Fibroblast of villous mesenchyme (primary cell): ENCODE measurements at places on chromosomes 1 and 21. TPM values are rescaled to one million over a fixed set of nuclear protein-coding genes. Genes with fewer than 3 reads are reported as not detected.

- DNase-seq = no peak
These were observed 25.3 kb upstream of the TMCO1 start for GRCh38 chr1:165793951-165794350.

- DNase-seq = peak; percentile 19
These were observed 15.3 kb downstream of the SRSF4 start for GRCh38 chr1:29166291-29166878.

DNA sequence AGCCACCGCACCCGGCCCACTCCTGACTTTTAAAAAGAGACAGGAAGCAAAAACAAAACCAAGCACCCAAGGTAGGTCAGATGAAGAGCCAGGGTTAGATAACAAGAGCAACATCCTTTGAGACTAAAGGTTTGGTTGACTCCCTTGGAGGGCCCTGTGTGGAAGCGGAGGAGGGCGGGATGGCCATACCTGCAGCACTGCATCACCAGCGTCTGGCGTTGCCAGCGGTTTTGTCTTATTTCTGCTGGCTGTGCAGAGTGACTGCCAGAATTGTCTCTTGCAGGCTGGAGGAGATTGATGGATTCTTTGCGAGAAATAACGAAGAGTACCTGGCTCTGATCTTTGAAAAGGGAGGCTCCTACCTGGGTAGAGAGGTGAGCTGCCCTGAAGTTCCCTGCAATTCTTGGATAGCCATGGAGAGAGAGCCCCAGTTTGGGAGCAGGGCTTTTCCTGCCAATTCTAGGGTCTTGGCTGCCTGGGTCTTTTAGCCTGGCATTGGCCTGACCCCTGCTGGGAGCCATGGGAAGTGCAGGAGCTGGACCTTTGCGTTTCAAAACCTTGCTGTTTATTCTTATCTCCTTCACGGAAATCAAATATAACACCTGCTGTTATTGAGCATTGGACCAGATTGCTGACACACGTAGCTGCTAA is 24.0 kb downstream of the QSOX1 start:
- peak; percentile 60 for DNase-seq

Gene NBPF20
- 2.3 and 2.6 TPM in 2 replicates for total RNA-seq

Gene SYCP1
- total RNA-seq = not detected in 2 replicates

DNA sequence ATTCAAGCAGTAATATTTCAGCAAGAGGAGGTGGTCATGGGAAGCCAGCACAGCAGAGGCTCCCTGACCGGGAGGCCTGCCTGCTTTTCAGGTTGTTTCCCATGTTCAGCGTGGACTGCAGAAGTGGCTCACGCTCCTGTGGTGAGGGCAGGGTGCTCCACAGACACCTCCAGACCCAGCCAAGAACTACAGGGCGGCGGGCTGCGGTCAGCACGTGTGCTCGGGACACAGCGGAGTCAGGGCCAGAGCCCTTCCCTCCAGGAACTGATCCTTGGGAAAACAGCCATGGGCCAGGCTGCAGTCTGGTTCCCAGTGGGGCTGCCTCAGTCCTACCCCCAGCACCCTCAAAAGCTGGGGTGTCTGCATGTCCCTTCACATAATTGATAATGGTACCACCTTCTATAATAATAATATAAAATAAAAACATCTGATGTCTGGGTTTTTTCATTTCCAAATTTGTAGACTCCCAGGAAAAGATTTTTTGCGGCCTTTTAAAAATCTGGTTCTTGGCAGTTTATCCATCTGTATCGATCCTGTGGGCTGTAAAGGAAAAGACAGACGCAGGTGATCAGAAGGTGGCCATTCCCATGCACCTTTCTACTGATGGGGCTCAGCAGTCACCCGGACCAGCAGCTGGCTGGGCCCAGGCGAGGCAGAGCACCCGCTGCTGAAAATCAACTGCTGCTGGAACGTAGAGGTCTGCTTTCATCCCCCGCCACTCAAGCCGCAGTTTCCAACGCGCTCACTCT is 10.7 kb downstream of the THAP3 start:
- DNase-seq = no peak

DNA sequence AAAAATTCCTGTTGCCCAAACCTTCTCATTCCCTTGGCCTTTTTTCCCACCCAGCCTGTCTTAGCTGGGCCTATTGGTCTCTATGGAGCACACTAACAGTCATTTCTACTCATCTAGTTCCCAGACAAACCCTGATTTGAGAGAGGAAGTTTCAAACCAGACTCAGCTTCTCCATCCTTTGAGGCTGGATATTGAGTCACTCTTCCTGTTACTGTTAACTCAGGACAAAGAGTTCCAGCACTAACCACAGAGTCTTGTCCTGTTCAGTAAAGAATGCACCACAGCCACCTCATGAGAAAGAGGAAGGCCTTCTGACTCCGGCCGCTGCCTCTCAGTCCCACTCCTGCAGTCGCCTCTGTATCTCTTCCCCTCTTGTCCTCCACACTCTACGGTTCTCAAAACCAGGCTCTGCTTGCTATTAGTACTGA is 137.8 kb downstream of the PTPRC start:
- peak; percentile 97 for DNase-seq

Gene NHLH1
- total RNA-seq = under 0.01 TPM in 1 of 2 replicates, not detected in the other

DNA sequence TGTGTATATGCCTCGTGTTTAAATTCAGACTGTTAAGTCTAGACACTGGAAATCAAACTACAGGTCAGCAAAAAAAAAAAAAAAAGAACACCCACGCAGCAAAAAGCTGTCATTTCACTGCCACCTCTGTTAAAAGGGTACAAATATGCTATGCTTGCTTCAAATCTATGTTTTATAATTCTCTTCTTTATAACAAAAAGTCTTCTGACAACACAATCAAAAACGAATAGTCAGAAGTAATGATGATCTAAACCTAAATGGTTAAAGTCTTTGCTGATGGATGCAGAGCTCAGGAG is 438.9 kb downstream of the SMYD3 start:
- no peak for DNase-seq

Gene PERM1
- total RNA-seq = under 0.01 and 0.43 TPM in 2 replicates

GRCh38 chr1:151949371-151950193 is 40.3 kb upstream of the THEM4 start:
- DNase-seq = no peak

GRCh38 chr1:52659851-52660596 is 27.1 kb downstream of the SHISAL2A start:
- DNase-seq = no peak

DNA sequence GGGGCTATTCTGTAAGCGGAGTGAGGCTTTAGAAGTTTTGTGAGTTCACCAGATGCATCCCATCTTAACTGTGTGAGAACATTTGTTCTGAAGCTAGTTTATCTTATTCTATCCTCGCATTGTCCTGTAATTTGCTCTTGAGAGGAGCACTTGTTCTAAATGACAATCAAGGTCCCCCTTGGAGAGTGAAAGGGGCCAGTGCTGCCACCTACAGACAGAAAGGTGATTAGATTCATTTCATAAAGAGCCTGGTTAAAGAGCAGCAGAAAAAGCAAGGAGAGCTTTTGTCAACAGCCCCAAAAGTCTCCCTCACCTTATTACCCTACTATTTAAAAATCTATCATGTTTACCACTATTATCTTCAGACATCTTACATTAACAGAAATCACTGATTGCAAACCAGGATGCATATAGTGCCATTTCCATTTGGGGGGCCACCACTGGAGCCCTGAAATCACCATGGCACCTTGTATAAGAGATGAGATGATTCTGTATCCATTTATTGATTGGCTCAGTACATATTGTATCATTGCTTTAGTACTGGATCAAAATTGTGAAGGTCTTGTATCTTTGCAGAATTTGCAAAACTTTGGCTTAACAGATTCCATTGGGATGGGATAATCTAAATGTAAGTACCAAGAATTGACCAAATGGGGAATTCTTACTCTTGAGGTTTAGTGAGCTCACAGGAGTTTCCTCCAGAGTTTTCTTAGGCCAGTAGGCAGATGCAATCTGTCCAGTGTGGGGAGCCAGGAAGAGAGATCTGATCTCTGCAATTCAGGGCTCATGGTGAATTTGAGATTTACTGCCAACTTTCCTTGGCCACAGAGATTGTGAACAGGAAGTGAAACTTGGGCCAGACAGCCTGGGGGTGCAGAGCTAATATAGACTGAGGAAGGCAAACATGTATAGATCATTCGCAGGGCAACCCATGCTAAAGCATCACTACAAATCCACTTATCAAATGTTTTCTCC is 64.3 kb upstream of the TRABD2B start:
- DNase-seq = peak; percentile 76

Gene PBX1
- total RNA-seq = 62.8 and 67.4 TPM in 2 replicates

GRCh38 chr1:228555074-228555994 is 68.2 kb downstream of the RNF187 start:
- DNase-seq = peak; percentile 14

DNA sequence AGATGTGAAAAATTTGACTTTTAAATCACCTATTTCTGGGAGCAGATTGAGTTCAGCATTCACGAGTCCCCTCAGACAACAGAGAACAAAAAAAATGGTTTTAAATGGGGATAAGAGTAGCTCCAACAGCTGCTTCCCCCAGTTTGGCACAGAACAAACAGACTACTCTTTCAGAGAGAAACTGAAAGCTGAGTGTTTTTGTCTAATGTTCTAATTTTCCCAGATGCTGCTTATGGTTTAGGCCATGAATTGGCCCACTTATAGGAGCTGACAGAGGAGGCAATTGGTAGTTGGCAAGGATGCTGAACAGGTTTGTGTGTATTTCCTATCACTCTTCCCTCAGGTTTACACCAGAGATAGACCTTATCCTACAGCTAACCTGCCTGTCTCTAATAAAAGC is 1637.4 kb upstream of the PRMT6 start:
- no peak for DNase-seq

DNA sequence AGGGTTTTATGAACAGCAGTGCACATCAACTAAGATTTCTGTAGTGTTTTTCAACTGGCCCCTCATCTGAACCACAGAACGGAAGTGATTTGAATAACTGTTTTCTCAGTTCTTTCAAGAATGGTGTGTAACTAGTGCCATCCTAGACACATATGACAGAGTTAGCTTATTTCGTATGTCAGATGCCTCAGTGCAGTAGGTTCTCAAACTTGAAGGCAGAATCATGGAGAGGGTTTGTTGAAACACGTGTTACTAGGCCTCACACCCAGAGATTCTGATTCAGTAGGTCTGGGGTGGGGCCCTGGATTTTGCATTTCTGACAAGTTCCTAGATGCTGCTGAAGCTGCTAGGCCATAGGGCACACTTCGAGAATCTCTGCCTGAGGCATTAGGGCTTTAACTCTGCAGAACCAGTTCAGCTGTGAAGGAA is 49.0 kb downstream of the SCCPDH start:
- DNase-seq = no peak

GRCh38 chr1:168991667-168992475 is 114.6 kb upstream of the ATP1B1 start:
- DNase-seq = no peak

DNA sequence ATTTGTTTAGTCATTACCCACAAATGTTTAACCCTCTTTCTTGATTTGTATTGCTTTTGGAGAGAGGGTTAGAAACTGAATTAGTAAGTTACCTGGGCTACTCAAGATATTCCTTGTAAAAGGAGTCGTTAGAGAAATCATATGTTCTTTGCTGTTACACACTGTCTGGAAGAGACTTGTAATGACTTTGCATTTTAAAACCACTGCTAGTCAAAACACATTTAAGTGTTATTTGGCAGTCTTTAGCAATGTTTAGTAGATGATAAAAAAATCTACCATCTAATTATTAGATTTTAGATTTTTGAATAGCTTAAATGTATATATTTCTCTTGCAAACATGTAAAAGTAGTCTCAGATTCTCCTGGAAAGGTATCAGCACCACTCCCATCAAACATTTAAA is 6.6 kb downstream of the OSBPL9 start:
- DNase-seq = no peak

Gene MYBPH
- 0.32 and 0.43 TPM in 2 replicates for total RNA-seq

GRCh38 chr1:28070725-28071593 is 17.5 kb downstream of the EYA3 start:
- DNase-seq = no peak

DNA sequence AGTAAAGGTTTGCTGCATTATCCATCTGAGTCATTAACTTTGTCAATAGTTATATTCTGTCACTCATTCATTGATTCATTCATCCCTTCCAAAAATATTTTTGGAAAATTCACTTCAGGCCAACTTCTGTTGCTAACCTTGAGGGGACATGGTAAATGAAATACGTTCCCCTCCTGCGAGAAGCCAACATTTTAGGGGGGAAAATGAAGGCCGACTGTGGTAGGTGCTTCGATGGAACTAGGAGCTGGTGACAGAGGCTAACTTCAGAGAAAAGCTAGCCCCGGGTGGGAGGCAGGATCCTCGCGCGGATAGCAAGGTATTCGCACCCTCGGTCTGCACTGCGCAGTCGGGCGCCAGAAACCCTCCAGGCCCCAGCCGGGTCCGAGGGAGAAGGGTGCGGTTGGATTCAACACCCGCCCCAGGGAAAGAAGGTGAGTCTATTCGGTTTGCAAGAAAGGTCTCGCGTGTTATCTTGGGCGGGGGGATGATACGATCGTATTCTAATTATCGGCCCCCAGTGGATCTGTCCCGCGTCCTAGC is 646 bp upstream of the RRP15 start:
- no peak for DNase-seq

Gene LRIF1
- total RNA-seq = 12.9 and 19.4 TPM in 2 replicates

DNA sequence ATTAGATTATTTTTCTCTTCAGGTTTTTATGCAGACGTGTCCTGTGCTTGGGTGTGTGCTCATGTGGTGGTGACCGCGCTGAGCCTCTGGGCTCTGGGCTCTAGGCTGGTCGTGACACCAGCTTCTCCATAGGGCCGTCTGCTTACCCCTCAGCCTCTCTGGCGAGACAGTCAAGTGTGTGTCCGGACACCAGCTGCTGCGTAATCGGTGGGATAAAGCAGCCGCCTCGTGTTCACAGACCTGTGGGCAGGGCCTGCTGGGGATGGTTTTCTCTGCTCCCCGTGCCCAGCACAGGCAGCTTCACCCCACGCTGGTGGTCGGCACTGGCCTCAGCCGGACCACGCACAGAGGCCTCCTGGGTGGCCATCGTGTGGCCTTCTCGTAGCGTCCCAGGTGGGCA is 33.6 kb upstream of the DIP2A start:
- DNase-seq = no peak

Gene ERVH48-1
- under 0.01 TPM in 1 of 2 replicates, not detected in the other for total RNA-seq

GRCh38 chr1:168065506-168065905 is 71.2 kb downstream of the GPR161 start:
- peak; percentile 17 for DNase-seq

GRCh38 chr1:151501474-151501873 is 9.7 kb upstream of the CGN start:
- no peak for DNase-seq

DNA sequence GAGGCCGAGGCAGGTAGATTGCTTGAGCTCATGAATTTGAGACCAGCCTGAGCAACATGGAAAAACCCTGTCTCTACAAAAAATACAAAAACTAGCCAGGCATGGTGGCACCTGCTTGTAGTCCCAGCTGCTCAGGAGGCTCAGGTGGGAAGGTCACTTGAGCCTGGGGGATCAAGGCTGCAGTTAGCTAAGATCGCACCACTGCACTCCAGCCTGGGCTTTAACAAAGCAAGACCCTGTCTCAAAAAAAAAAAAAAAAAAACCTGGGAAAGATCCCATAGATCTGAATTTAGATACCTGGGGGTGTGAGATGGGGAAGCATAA is 32.9 kb downstream of the NIBAN1 start:
- no peak for DNase-seq

DNA sequence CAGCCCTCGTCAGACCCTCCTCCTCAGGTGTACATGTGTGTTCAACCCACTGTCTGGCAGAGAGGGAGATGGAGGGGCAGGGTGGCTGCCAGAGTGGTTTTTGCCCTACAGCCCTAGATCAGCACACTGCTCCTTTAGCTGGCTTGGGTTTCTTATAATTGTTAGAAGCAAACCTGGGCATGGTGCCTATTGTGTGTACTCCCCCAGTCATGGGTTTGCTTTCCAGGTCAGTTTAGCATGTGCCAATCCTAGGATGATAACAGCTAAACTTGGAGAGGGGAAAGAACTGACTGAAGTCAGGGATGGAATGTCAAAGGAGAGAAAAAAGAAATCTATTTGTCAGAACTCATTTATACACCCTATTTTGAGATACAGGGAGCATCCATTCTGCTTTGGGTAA is 63.3 kb downstream of the UCK2 start:
- no peak for DNase-seq
